Activated CD4-positive, alpha-beta T cell treated with anti-CD3 and anti-CD28 coated beads, Interleukin-2, amount 50 U/mL, for 1 hour (primary cell): ENCODE measurements at places on chromosomes 4 and X.
A peak's percentile ranks its signal among the peaks of the same experiment; 100 is the strongest.

DNA sequence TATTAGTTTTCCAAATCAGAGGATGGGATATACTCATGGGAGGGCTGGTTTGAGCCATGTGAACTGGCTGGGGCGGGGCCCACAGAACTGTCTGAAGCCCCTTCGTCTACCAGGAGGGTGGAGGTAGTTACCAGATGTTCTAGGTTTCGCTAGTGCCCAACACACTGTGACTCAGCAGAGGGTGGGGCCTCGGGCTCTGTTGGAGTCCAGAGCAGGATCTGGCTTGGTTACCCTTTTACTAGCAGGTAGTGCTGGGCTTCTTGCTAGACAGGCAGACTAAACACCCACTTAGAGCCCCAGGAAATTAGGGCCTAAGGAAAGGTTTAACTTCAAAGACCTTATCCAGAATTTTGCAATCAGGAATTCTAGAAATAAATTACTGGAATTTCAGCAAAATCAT, 56.2 kb upstream of the CHRDL1 start:
- no peak for DNase-seq

GRCh38 chr4:163164591-163164990, 2.1 kb downstream of the NAF1 start:
- DNase-seq, result no peak

DNA sequence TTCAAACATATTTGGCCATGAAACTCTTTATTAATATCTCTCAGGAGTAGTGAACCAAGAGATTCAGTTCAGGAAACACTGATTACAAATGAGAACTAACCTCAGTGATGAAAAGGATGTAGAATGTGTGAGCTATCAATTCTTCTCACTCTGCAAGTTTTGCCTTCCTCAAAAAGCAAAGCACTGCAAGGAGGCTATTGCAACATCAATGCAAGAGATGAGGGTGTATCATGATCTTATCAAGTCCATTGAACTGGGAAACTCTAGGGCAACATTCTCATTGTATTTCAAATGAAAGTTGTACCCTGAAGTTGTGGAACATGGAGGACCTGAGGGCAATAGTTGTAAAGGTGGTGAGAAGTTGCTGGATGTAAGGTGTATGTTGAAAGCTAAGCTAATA, 56.4 kb upstream of the VEGFC start:
- DNase-seq, result no peak

DNA sequence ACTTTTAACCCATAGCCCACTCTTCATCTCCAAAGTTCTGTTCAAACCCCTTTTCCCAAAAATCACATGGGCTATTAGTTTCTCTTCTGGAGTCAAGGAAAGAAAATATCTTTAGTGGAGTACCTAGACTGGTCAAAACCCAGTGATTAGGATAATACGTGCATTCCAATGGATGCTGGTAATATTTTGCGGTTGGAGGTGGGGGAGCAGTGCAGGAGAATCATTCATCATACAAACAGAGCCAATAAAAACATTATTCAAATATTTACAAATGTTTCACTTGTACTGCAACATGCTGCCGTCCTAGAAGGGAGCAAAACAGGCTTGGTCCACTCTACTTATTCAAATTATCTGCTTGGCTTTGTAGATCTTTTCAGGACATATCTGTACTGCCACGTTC, 57.2 kb upstream of the RAB9B start:
- DNase-seq, result no peak

GRCh38 chr4:184616633-184617551, 32.4 kb downstream of the CASP3 start:
- DNase-seq, result no peak

GRCh38 chrX:40179283-40179682, 81.5 kb upstream of the BCOR start:
- no peak for DNase-seq

DNA sequence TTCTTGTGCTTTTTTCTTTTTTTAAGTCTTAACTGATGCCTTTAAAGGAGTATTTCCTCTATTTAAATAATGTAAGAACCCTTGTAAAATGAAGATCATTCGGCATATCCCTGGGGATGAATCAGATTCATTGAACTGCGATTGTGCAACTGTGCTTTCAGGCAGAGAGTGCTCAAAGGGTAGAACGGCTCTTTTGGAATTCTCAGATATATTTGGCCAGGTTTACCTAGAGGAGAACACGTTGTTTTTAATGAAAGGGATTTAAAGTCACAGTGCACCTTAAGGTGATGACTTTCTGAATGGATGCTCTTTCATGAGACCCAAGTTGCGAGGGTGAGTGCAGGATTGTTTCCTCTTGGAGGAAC, 51.6 kb upstream of the ELOVL6 start:
- DNase-seq, result no peak

DNA sequence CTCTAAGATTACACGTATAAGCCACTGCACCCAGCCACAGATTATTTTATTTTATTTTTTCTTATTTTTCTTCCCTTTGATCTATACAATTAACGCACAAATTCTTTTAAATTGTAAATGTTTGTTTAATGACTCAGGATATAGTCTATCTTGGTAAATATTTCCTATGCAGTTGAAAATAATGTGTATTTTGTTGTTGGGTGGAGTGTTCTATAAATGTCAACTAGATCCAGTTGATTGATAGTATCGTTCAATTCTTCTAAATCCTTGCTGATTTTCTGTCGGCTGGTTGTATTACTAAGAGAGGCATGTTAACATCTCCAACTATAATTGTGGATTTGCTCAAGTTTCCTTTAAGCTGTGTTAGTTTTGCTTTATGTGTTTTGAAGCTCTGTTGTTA, 92.0 kb downstream of the TRAPPC11 start:
- DNase-seq, result no peak

GRCh38 chr4:108742451-108743420, 20.1 kb downstream of the ETNPPL start:
- DNase-seq, result no peak

DNA sequence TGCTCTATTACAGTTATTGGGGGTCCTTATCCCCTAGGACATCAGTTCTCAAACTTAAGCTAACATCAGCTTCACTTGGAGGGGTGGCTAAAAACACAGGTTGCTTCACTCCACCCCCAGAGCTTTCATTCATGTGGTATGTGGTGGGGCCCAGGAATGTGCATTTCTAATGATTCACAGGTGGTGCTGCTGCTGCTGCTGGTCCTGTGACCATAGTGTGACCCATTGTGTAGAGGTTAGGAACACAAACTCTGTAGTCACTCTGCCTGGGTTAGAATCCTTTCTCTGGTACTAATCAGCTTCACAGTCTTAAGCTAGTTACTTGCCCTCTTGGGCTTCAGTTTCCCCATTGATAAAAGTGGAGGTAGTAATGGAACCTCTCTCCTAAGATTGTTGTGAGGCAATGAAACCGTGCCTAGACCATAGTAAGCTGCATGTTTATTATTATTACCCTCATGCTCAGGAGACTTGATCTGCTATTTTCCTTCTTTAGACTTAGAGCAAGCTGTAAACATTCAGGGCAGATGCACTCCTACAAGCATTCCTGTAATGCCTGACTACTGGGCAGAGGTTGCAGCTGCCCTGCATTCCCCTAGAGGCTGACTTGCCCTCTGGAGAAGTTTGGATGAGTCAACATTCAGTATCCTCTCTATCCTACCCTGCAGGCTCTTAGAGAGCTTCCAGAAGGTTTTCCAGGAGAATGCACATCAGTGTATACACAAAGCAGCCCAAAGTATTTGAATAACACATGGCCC, 94.1 kb upstream of the ACSL4 start:
- no peak for DNase-seq

GRCh38 chr4:3305610-3306371, 13.0 kb downstream of the RGS12 start:
- DNase-seq, result no peak

GRCh38 chrX:86329174-86329573, 180.9 kb downstream of the DACH2 start:
- DNase-seq, result no peak

- no peak for DNase-seq
Observed at GRCh38 chr4:36489798-36490197, 208.4 kb downstream of the DTHD1 start.

GRCh38 chr4:55758066-55758465, 61.5 kb upstream of the EXOC1L start:
- no peak for DNase-seq

- no peak for DNase-seq
Observed at GRCh38 chrX:69136546-69137331, 28.5 kb downstream of the PJA1 start.

DNA sequence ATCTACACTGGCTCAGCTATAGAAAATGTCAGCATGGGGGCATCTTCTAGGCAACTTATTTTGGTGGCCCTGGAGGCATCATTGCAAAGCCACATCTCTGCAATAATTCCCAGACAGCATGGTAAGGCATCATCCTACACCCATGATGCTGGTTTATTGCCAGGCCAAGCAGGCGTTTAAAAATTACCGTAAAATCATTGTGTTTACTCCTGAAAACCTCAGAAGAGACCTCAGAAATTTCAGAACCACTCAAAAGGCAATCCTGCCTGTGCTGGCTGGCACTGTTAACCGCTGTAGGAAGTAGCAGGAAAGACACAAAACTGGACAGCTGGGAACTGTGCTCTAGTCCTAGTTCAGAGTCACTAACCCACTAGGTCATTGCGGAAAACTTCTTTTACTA, 63.2 kb downstream of the MID1 start:
- no peak for DNase-seq

DNA sequence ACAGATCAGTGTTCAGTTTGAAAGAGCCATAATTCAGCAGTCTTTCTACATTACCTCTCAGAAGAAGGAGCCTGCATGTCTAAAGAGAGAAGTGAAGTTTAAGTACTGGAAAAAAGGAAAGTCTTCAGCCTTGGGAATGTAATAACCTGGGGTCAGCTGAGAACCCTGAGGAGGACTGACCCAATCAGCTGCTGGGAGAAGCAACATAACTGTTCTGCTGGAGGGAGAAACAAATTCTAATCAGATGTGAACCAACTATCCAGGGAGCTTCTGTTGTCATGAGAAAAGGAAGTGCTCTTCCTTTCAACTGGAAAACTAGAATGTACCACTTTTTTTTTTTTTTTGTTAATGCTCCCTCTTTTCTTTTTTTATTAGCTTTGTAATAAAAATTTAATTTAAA, 64.5 kb upstream of the PDE5A start:
- DNase-seq, result no peak

DNA sequence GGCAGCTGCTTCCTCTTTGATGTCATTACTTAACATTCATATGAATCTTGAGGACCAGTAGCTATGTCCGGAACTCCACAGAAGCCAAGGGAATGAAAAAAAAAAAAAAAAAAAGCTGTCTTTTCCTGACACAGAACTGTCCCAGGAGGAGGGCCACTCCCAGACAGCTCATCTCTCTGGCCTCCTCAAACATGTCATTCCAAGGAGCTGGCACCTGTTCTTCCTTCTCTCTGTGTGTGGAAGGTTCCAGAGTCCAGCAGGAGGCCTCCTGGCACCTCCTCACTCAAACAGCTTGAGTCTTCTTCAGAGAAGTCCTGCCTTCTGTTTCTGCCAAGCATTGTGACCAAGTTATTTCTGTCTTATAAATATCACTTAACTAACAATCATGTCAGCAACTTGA, 458.5 kb downstream of the AFF2 start:
- DNase-seq, result no peak

- DNase-seq, result no peak
Observed at GRCh38 chrX:153646620-153647373, at the start of gene DUSP9. DUSP9 (plus strand) TSS chrX:153647203; CDS start chrX:153647954, 751 bp downstream.

DNA sequence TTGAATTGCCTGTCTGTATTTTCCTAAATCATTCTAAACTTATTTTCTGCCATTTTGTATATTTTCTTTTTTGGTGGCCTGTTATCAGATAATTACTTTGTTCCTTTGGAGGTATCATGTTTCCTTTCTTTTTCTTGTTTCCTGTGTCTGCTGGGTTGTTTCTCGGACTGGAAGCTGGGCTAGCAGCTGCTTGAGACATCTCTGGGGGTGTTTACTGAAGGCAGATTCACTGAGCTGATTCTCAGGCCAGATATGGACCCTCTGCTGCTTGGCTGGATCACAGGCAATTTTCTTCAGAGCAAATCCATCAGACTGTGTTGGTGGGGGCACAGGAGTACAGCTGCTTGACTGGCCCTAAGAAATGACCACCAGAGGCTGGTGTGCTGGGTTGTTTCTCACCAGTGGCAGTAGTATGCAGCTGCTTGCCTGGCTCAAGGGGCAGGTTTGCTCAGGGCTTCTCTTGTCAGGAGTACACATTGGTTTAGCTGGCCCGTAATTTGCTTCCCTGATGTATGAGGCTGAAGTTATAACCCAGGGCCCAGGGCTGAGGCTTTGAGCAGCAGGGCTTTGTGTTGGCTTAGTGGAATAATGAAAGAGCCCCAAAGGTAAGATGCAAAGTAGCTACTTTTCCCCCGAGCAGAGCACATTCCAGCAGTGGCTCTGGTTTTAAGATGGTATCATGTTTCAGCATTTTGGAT, 680.6 kb downstream of the TECRL start:
- no peak for DNase-seq

DNA sequence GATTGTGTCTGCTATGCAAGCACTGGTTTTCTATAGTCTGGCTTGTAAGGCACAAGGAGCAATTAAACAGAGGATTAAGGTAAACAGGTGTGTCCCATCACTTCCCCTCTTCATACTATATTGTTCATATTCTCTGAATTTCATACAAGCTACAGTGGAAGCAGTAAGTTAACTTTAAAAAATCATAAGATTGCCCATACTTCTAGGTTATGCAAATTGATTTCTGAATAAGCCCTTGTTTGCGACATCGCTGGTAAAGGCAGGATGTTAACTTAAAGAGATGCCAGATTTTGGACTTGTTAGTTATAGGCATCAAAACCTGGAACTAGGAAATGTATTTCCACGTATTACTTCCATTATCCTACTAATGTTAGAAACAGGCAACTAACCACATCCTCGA, 1.0 kb upstream of the TMEM131L start:
- no peak for DNase-seq

GRCh38 chr4:109999585-109999912, 86.9 kb downstream of the EGF start:
- DNase-seq, result no peak

DNA sequence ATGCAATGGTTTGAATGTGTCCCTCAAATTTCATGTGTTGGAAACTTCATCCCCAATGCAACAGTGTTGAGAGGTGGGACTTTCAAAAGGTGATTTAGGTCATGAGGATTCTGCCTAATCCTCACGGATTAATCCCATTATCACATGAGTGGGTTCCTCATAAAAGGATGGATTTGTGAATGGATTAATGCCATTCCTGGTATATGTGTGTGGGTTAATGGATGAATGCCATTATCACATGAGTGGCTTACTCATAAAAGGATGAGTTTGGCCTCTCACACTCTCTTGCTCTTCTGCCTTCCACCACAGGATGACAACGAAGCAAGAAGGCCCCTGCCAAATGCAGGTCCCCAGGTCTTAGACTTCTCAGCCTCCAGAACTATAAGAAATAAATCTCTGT, 30.5 kb upstream of the NEUROG2 start:
- no peak for DNase-seq

GRCh38 chrX:38890963-38891362, 89.7 kb downstream of the MID1IP1 start:
- no peak for DNase-seq

- DNase-seq, result peak; percentile 43
Observed at GRCh38 chrX:155048977-155049619, 21.8 kb downstream of the CMC4 start.
